ENCODE measurements at places on chromosomes 2 and 18.

GRCh38 chr2:36359067-36359466 lies 3.5 kb downstream of the CRIM1 start:
- no peak for DNase-seq

GRCh38 chr18:11077548-11078187 lies 71.7 kb downstream of the PIEZO2 start:
- no peak for DNase-seq

- DNase-seq, result no peak
These were observed 365.2 kb downstream of the ZNF521 start for GRCh38 chr18:24986666-24987302.

GRCh38 chr2:38653380-38653714 lies 12.6 kb upstream of the GALM start:
- no peak for DNase-seq

GRCh38 chr18:6557770-6558248 lies 143.1 kb upstream of the L3MBTL4 start:
- DNase-seq, result no peak

DNA sequence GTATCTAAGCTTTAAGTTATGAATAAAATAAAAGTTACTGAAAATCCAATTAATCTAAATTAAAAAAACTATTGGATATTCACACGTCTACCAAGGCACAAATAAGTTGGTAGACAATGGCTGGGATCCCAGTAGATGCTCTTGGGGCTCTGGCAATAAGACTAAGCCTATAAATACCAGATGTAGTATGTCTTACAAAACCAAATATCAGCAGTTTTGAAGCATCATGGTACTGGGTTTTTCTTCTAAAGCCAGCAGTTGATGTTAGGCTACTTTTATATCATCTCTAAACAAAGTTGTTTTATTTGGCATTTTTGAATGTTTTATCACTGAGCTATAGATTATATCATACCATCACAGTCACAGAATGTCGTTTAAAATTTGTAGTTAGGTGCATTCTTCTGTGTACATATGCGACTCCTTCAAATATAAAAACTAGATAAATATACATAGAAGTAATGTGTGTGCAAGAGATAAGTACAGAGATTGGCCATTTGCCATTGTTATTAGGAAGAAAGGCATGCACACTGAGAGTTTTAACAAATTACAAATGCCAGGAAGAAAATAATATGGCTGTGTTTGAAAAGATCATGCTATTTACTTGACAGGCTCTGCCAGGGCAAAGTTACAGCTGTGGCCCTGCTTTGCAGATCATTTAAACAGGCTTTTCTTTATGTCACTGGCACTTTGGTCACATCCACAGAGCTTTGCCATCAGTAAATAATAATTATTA lies 21.6 kb upstream of the TMEM17 start:
- DNase-seq, result no peak

DNA sequence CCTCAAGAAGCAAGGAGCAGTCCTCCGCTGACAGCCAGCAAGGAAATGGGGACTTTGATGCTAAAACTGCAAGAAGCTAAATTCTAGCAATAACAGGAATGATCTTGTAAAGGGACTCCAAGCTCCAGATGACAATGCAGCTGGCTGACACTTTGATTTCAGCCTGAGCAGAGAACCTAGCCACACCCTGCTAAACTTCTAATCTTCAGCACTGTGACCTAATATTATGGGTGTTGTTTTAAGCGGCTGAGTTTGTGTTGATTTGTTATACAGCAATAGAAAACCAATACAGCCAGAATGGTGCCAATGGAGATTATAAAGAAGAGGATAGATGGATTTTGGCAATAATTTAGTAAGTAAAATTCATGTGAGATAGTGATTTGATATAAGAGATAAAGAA lies 196.7 kb upstream of the SPHKAP start:
- no peak for DNase-seq

GRCh38 chr2:41886145-41886664 lies 161.6 kb upstream of the PKDCC start:
- DNase-seq, result no peak

- no peak for DNase-seq
These were observed 66.6 kb upstream of the WIPF1 start for GRCh38 chr2:174664084-174664759.

DNA sequence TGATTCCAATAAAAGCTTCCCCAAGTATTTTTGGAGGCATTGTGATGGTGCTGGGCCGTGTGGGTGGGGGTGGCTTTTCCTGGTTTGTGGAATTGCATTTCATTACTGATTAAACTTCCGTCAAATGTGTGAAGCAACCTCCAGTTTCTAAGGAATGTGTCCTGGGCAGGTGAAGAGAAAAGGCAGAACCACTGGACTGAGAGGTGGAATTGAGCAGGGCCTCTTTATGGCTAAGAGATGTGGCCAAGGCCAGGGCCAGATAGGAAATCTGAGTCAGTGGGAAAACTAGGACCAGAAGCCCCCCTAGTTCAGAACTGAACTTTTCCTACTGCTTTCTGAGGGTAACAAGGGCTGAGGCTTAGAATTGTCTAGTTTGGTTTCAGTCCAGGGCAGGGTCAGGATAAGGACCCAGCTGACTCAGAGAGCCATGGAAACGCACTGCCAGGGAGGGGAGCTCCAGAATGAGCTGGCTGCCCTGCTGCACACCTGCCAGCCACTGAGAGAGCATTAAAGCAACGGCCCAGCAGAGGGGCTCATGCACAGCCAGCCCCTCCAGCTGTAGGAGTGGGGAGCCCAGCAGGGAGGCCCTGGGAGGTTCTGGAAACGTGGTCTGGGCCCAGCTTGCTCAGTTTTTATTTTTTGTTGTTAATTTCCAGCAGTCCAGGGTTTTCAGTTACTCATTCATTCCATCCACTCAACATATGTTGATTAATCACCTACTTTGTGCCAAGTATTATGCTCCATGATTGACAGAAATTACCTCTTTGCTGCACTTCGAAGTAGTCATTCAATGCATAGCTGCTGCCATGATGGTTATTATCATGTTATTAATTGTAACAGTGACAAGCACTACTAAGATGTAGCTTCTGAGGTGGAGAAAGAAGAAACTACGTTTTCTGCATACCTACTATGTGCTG lies 156.1 kb downstream of the MSH2 start:
- no peak for DNase-seq

DNA sequence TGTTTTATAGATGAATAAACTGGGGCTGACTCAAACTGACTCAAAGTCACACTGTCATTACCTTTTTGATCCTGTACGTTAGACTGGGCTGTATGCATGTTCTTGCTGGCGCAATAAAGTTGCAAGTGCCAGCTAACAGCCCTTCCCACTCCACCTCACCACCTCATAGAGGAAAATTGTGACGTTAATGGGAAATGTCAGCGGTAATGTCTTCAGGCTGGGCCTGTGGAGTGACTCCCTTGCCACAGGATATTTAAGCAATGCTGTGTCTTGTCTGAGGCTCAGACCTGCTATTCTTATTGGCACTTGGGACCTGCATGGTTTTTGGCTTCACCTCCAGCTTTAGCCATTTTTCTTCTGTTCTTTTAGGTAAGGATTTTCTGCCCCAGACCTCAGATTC lies 25.2 kb upstream of the CASP10 start:
- no peak for DNase-seq

DNA sequence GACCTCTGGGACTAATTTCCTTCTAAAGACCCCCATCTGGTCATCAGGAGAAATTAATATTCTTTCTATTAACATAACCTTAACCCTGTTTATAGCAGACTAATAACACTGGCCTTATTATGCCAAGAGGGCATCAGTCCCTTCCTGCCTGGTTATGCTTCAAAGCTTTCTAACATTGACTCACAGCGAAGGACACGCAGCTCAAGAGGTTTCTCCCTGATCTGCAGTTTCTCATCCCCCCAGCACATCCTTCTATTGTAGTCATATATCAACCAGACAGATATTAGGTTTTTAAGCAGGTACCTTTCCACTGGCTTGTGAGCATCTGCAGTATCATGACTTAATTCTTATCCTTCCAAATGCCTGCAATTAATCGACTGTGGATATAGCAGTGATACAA lies 100.0 kb upstream of the CXCR4 start:
- DNase-seq, result no peak

DNA sequence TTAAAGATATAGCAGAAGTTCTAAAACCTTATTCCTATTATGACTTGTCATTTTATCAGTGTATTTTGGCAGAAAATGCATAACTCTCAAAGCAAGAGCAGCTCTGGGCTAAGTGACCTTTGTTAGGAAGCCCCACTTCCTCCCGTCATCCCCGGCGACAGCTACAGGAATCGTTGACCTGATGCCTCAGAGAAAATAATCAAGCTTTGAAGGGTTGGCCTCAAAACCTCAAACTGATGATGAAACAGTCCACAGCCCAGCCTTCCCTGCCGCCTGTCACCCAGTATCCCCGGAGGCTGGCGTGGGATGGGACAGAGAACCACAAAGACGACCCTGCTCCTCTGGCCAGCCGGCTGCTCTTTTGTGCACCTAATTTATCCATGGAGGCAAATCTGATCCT lies 65.3 kb downstream of the KCNF1 start:
- DNase-seq, result no peak

Measured in GM13976 (cell line).